Activated CD4-positive, alpha-beta T cell treated with anti-CD3 and anti-CD28 coated beads for 4 hours (primary cell): ENCODE measurements at places on chromosomes 2 and 18.

- no peak for DNase-seq
Measured at GRCh38 chr2:54284826-54285225, 28.8 kb upstream of the TSPYL6 start.

GRCh38 chr18:36309436-36310391 lies 12.2 kb downstream of the FHOD3 start:
- DNase-seq, result no peak

DNA sequence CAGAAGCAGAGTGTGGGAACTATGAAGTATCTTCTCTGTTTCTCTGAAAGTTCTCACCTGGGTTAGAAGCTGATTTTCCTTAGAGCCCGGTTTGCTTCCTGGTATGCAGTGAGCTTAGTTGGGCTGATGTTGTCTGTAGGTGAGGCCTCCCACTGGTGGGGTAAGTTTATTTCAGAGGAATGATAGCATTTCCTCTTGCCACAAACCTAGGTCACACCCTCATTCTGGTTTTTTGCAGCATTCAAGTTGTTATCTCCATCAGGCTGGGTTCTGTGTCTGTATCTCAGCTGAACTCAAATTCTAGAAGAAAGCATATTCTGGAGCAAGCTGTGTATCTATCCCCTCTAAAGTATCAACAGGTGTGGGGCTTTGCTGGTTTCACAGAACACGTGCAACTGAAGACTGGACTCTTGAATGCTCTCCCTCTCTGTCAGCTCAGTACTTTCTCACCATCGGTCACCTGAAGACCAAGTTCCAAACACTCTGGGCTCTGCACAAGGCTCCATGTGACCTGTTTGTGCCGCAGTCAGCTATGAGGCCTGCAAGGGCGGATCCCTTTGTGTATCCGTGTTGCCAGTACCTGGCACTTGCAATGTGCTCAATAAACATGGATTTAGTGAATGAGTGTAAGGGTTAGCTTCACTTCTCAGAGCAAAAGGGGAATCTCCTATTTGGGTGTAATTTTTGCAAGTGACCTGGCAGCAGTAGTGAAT lies 49.5 kb upstream of the MBOAT2 start:
- DNase-seq, result no peak

DNA sequence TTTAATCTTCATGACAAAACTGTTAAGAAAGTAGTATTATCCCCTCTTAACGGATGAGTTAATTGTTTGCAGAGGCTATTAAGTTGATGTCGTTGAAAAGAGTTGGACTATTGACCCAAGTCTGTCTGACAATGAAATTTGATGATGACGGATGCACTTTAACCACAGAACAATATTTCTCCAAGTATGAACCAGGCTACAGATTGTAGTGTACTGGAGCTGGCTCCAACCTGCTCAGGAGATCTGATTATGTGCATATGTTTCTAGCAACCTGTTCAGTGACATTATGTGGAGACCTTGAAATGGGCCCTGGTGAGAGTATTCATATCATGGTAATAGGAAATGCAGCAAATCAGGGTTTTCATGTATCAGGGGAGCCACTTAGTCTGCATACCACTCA lies 174.1 kb downstream of the CDH7 start:
- DNase-seq, result no peak
